Fibroblast of skin of abdomen (primary cell): ENCODE measurements at places on chromosomes 7 and 10.
A peak's percentile ranks its signal among the peaks of the same experiment; 100 is the strongest.

DNA sequence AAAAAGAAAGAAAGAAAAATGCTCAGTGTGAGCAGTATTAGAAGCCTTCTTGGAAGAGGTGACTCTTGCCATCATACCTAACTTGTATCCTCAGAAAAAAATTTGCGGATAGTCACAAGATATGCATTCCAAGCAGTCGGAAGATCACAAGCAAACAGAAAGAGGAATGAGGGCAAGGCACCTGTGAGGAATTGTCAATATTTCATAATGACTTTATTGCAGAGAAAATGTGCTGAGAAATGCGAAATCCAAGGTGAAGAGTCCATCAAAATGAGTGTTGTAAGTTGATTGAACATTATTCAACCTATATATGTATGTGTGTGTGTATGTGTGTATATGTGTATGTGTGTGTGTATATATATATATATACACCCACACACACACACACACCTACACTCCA lies 1624.7 kb upstream of the LRRTM3 start:
- DNase-seq: no peak

DNA sequence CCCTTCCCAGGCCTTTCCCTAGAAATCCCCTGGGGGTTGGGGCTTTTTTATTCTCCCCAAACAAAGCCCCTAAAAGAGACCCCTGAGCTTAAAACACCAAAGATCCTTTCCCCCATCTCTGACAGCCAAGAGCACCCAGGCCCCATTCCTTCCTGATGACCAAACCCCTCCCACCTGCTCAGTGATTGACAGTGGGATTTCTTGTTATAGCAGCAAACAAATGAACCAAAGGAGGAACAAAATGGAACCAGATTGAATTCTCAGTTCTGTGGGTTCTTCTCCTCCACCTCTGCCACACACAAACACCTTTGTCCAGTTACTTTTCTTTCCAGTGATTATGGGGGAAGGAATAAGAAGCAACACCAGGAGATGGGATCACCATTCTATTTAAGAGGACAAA lies 21.5 kb upstream of the CDHR3 start:
- DNase-seq: no peak

DNA sequence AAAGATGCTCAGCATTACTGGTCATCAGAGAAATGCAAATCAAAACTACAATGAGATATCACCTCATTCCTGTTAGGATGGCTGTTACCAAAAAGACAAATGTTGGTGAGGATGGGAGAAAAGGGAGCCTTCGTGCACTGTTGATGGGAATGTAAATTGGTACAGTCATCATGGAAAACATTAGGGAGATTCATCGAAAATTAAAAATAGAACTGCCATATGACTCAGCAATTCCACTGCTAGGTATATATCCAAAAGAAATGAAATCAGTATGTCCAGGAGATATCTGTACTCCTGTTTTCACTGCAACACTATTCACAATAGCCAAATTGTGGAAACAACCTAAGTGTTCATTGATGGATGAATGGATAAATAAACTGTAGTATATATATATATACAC lies 228.1 kb downstream of the ACTR3B start:
- no peak for DNase-seq

DNA sequence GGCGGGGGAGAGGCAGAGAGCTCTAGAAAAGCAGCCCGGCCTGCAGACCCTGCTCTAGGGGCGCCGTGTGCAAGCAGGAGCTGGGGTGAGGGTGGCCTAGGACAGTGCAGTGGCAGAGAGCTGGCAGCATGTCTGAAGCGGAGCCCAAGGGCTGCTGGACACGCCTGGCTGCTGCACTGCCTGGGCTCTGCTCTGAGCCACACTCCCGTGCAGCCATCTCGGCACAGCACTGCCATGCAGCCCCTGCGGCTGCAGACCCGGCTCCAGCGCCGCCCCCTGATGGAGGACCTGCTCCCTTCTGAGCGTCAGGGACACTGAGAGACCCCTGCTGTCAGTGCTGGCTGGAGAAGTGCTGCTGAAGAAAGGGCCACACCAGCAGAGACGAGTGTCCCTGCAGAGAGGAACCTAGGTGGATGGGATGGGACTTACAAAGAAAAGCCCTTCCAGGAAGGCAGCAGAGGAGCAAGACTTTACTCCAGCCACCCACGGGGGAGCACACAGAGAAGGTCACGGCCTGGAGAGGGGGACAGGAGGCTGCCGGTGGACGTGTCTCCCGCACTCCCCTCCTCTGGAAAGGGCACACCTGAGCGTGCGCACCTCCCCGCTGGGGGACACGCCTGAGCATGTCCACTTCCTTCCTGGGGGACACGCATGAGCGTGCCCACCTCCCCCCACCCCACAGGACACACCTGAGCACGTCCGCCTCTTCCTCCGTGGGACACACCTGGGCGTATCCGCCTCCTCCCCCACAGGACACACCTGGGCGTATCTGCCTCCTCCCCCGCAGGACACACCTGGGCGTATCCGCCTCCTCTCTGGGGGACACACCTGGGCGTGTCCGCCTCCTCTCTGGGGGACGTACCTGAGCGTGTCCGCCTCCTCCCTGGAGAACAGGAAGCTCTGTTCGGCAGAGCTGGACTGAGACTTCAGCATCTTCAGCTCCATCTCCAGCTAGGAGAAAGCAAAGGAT lies 252.9 kb downstream of the MAD1L1 start:
- no peak for DNase-seq

GRCh38 chr10:50326757-50327701 lies 75.7 kb upstream of the ASAH2 start:
- DNase-seq: peak; percentile 85
